Activated CD4-positive, alpha-beta T cell treated with anti-CD3 and anti-CD28 coated beads, Interleukin-2, amount 50 U/mL, for 24 hours (primary cell): ENCODE measurements at places on chromosomes 5 and 9.

DNA sequence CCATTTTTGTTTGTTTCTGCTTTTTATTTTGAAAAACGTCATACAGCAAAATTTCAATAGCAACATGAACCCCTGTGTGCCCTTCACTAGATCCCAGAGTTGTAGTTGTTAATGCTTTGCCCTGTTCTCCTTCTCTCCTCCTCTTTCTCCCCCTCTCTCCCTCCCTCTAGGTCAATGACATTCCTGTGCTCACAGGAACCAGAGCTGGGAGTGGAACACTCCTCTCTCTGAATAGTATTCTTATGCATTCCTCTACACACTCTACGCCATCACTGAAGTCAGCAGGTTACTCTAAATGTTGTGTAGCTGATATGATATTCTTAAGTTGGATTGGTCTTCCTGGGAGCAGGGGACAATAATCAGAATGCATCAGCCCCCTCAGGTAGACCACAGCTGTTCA lies 243.4 kb downstream of the SYK start:
- no peak for DNase-seq

DNA sequence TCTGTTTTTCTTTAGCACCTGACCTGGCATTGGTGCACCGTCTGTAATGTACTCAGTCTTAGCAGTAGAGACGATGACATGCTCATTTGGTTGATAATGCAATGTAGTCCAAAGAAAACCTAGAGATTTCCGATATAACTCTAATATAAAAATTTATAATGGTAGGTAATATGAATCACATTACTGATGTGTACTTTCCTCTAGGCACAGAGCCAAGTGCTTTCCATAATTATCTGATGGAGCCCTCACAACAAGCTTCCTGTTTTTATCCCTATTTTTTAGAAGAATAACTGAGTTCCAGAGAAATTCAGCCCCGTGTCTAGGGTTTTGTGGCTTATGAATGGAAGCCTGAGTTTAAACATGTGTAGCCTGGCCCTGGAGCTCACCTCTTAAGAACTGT lies 53.7 kb downstream of the KDM4C start:
- DNase-seq = no peak

GRCh38 chr5:149448431-149448830 lies 69.3 kb upstream of the IL17B start:
- DNase-seq = no peak

- no peak for DNase-seq
Measured at GRCh38 chr9:7137571-7137970, 379.8 kb downstream of the KDM4C start.

DNA sequence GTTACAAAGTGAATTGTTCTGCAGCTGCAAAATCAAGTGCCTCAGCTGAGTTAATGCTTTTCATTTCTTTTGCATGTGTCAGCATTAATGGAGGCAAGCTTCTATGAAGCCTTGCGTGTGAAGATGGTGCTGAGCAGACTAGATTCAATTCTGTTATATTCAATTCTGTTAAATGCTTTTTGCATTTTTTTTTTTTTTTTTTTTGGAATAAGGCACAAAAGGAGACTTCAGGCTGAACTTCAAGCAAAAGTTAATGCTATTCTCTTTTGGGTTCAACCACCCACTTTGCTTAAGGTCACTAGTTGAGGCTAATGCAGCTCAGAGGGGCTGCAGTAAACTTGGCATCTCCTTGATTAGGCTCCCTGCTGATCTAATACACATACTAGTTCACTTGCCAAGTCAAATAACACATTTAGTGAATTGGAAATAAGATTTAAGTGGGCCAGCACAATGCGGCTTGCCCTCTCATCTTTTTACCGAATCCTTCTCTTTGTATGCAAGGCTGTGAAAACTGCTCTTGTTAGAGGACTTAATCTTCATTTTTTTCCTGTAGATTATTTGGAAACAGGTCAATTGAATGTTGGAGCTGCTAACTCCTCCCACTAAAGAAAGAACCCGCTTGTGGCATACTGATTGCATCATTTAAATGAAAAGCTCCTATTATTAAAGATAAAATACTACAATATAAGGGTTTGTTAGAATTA lies 1020.2 kb downstream of the NR2F1-AS1 start:
- no peak for DNase-seq

DNA sequence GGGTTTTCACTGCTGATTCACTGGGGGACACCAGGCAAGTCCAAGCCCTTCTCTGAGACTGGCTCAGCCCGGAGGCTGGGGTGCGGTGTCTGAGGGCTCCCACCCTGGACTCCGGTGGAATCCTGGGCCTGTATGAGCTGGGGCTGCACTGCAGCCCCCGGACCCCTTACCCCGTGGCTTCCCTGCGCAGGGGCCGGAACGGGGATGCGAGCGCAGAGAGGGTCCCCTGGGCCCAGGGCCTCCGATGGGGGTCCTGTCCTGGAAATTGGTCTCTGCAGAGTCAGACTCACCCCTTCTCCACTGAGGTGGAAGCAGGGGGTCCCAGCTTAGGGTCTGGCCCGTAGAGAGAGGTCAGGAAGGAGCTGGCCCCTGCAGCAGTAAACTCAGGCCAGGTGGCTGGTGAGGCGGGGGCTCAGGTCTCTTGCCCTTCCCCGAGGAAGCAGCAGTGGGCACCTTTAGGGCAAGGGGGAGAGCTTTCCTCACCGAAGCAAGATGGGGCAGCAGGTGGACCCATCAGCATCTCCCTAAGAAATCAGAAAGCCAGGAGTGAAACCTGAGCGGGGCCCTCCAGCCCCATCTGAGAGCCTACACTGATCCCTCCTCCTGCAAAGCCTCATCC lies 1.6 kb upstream of the VAV2 start:
- no peak for DNase-seq

DNA sequence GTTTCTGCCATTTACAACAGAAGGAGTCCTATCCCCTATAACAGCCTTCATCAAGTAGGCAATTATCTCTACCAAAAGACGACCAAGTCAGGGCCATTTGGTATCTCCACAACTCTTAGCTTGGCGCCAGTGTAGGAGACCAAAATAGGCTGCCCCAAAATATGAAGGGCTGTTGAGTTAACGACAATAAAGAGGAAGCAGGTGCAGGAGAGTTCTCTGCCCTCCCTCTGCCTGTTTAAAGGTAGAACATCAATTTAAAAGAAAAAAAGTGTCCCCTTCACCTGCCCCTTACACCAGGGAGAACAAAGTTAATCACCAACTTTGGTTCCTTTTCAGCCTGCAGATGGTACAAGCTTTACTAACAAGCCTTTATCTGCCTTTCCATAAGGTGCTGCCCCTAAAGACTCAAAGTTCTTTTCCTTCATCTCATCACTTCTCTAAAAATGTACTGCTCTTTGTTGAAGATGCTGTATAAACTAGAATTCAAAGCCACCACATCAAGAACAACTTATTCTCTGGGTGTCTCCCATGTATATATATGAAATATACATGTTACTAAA lies 33.3 kb downstream of the PPP1R2B start:
- no peak for DNase-seq

DNA sequence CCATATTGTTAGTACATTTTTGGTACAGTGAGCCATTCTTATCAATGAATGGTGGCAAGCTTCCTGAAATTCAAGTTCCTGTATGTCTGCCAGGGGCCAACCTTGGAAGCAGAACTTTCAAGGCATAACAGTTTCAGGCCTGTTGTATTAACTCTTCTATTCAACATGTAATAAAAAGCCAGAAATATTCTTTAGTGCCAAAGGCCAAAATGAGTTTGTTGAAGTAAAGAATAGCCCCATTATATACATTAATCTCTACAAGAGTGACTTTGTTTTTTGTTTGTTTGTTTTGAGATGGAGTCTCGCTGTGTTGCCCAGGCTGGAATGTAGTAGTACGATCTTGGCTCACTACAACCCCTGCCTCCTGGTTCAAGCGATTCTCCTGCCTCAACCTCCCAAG lies 321.3 kb downstream of the KDM4C start:
- DNase-seq = no peak

DNA sequence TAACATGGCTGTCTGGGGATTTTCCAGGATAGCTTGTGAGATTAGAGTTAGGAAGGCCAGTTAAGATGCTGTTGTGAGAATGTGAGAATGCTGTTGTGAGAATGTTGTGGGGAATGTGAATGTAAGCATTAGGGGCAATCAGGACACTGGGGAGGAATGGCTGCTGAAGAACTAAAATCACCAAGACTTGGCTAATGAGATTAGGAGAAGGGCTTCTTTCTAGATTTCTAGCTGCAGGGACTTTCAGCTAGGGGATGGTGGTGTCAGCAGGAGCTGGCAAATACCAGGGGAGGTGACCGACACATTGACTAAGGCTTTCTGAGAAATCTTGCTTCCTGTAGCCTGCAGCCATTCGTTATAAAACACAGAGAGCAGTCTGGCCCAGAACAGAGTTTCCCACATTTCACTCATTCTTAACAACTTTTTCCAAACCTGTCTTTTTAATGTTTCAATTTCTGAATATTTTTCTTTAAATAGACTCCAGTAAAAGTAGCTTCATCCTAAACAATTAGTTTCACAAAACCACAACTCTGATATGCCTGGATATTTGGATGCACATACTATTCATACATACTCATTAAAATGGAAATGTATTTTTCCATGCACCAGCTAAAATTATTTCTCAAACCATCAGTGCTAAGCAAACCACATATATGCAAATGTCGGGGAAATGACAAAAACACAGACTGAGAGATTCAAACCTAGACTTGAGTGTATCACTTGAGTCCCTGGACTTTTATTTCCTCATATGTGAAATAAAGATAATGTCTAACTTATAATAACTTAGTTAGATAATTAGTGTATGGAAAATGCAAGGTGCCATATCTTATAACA lies 89.3 kb upstream of the TNC start:
- no peak for DNase-seq

DNA sequence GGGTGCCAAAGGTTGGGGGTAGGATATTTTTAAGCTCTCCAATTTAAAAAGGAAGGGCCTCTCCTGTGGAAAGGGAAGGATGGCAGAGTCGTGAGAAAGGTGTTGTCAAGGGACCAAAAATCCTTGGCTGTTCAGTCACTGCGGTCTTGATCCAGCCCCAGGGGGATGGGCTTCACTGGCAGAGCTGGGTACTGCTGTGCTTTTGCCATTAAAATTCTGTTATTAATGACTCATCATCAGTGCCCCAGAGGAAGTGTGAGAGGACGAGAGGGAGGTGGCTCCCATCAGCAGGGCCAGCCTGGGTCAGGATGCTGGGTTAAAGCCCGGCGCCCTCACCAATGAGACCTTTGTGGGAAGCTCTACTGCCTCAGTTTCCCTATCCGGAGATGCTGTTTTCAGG lies 16.7 kb downstream of the PCDH12 start:
- no peak for DNase-seq

DNA sequence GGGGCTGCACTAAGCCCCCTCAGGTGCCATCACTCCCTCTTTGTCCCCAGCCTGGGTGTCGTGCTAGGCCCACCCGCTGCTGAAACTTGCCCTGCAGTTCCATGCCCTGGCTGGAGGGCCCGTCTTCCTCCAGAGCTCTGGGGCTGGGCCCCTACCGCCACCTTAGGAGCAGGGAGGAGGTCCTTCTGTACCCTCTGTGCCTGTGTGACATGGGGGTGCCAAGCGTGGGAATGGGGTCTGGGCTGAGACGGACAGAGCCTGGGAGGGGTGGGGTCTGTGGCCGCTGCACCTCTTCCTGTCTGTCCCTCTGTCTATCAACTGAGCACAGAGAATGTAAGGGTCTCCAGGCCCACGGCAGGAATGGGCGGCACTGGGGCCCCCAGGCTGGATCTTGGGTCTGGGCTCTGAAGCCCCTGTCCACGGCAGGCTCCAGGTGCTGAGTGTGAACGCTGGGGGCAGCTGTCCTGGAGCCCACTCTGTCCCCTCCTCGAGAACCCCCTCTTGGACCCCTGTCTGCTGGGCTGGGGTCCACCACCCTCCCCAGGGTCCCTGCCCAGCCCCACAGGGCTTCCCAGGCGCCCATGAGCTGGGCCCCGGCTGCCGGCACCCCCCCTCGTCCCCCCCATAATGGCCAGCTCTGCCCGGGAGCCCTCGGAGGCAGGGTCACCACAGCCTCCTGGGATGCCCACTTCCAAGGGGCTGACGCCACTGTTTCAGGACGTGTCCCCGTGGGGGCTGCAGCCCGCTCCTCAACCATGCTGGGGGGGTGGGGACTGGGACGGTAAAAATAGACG lies 15.8 kb upstream of the NRARP start:
- DNase-seq = no peak

- DNase-seq = no peak
Measured at GRCh38 chr9:32954642-32955041, 46.8 kb downstream of the APTX start.

DNA sequence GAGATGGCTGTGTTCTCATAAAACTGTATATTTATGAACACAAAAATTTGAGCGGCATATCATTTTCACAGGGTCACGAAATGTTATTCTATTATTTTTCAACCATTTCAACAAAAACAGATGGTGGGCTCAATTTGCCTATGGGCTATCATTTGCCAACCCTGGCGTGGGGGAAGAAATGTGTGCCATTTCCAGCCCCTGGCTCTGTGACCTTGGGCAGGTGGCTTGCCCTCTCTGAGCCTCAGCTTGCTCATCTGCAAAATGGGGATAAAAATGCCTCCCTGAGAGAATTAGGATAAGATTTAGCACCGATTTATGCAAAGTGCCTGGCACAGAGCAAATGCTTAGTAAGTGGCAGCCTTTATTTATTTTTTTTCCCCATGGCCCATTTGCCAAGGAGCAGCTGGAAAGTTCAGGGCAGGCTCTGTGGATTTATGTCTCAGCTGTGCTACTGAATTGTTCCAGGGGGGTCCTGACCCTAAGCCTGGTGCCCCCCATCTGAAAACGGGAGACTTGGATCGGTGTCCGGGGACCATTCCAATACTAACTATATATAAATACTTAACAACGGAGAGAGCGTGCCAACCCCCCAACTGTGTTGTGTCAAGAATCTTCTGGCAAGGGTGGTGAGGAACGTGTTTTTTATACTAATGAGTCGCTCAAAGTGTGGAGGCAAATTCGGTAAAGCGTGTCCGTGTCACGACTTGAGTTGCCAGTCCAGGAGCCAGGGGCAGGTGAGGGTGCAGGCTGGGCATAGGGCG lies 34.5 kb downstream of the HRH2 start:
- DNase-seq = no peak

- no peak for DNase-seq
Measured at GRCh38 chr5:115072266-115073064, 97.2 kb downstream of the TRIM36 start.

DNA sequence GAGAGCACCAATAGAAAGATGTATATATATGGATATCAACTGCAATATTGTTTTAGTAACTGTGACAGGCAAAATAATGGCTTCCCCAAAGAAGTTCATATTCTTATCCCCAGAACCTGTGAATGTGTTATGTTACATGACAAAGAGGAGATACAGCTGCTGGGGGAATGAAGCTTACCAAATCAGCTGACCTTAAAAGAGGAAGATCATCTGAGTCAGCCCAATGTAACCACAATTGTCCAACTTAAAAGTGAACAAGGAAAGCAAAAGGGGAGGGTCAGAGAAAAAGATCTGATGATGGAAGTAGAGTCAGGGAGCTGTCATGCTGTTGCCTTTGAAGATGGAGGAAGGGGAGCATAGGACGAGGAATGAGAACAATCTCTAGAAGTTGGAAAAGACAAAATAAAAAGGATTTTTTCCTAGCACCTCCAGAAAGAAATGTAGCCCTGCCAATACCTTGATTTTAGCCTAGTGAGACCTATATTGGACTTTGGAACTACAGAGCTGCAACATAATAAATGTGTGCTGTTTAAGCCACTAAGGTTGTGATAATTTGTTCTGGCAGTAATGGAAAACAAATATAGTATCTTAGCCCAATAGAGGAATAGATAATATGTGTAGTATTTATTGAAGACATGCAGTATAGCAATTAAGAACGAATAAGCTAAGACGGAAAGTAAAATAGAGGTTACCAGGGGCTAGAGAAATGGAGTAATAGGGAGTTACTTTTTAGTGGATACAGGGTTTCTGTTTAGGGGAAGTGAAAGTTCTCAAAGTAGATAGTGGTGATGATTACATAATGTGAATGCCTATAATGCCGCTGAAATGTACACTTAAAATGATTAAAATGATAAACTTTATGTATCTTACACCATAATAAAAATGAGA lies 115.9 kb downstream of the PIK3R1 start:
- DNase-seq = no peak
